ENCODE measurements at places on chromosomes 1 and 21. TPM values are rescaled to one million over a fixed set of nuclear protein-coding genes. Genes with fewer than 3 reads are reported as not detected.

Gene PODN
- total RNA-seq: 0.10 TPM

Gene COL9A2
- 5.4 TPM for total RNA-seq

Gene PYCR2
- 44.5 TPM for total RNA-seq

Gene TCEA3
- total RNA-seq: 9.7 TPM

Gene CYP4Z1
- not detected for total RNA-seq

Gene RXFP4
- total RNA-seq: not detected

Gene S100A7A
- total RNA-seq: not detected

Gene BRWD1
- total RNA-seq: 43.8 TPM

Gene USP1
- 20.0 TPM for total RNA-seq

Gene RPE65
- total RNA-seq: not detected

Gene NES
- 111 TPM for total RNA-seq

Gene ANGPTL7
- not detected for total RNA-seq

Gene TNNT2
- 3.3 TPM for total RNA-seq

Gene DMRTB1
- not detected for total RNA-seq

Gene CLIC6
- total RNA-seq: 5.4 TPM

Gene FAM151A
- total RNA-seq: not detected

Gene MYOC
- not detected for total RNA-seq

Gene FAM72C
- total RNA-seq: 2.5 TPM

Gene PLPP3
- total RNA-seq: 33.5 TPM

Gene MPZL1
- 441 TPM for total RNA-seq

Gene ATXN7L2
- total RNA-seq: 3.2 TPM

Gene LMX1A
- not detected for total RNA-seq

Gene SH3D21
- total RNA-seq: 4.8 TPM

Gene TMEM269
- 0.38 TPM for total RNA-seq

Gene RGS16
- 11.8 TPM for total RNA-seq

Gene LHX8
- not detected for total RNA-seq

Gene AADACL4
- not detected for total RNA-seq

Gene LCE2B
- total RNA-seq: not detected

Gene GJA5
- 189 TPM for total RNA-seq

Gene TSTD1
- total RNA-seq: 14.2 TPM

Gene NFYC
- total RNA-seq: 49.7 TPM

Measured in endothelial cell (in vitro differentiated cells).